NCI-H1694 treated with DMSO at 0.1 percent for 48 hours (cell line): ENCODE measurements at places on chromosomes 12 and 14.
A peak's percentile ranks its signal among the peaks of the same experiment; 100 is the strongest.

- no peak for DNase-seq
Observed at GRCh38 chr12:117872546-117873169, 96.1 kb downstream of the KSR2 start.

DNA sequence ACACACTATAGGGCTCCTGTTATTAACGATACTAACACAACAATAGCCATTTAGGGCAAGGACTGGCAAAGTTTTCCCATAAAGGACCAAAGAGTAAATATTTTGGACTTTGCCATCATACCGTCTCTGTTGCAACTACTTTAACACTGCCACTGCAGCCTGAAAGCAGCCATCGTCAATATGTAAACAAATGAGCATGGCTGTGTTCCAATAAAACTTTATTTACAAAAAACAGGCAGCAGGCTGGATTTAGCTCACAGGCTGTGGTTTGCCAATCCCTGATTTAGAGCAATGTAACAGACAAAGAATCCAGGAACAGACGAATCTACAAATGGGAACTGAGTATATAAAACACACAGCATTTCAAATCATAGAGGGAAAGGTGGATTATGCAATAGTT is 84.1 kb downstream of the FRMD6 start:
- DNase-seq = no peak

DNA sequence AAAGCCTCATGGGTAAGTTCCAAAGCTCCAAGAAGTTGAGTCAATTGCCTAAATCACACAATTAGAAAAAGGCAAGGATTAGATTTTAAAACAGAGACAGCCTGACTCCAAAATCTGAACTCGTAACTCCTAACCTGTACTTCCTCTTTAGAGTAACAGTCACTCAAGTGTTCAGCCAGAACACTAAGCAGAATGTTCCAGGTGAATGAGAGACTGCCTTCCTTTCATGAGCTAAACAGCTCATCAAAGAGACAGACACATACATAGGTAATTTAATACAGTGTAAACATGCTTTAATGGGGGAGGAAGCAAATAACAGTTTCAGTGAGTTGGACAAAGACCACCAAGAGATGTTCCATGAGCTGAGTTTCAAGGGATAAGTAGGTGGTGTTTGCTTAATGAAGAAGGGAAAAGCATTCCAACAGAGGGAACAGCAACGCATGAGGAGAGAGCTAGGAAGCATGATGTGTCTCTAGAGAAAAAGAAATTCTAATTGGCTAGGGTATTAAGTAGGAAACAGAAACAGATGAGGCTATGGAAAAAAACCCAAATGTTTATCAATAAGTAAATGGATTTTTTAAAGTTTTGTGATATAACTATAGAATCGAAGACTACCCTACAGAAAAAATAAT is 403.9 kb downstream of the MED13L start:
- DNase-seq = no peak

DNA sequence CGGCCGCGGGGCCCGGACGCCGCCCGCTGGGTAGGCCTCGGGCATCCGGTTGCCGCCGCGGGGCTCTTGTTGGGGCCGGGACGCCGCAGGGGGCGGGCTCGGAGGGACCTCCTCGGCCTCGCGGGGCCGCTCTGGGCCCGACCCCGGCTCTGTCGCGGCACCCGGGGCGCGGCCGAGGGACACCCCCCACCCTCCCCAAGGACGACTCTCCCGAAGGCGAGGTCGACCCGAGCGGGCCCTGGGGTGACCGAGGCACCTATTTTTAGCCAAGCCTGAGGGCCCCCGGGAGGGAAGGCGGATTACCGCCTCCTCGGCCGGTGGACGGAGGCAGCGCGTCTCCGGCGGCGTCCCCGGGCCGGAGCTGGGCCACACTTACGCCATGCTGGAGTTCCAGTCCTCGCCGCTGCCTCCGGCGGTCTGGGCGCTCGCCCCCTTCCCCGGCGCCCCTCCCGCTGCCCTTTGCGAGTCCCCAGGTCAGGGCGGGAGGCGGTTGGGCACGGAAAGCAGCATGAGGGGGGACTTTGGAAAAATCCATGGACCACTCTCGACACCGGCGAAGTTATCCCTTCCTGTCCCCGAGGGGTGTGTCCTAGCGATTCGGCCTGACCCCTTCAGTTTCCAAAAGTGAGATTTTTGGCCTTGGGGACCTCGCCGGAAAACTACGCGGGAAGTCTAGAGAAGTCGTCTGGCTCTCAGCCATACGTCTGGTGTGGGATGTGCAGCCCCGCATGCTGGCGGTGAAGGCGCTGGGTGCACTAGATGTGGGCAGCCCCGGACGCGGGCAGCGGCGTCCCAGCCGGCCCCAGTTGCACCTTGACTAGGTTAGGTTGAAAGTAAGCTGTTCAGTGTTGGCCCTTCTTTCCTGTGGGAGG is 699 bp downstream of the KTN1 start:
- no peak for DNase-seq

DNA sequence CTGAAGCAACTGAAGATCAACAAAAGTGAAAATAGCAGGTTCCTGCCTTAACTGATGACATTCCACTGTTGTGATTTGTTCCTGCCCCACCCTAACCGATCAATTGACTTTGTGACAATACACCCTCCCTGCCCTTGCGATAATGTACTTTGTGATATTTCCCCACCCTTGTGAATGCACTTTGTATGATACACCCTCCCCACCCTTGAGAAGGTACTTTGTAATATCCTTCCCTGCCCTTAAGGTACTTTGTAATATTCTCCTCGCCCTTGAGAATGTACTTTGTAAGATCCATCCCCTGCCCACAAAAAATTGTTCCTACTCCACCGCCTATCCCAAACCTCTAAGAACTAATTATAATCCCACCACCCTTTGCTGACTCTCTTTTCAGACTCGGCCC is 41.4 kb downstream of the BCAT1 start:
- DNase-seq = no peak

- DNase-seq = no peak
Observed at GRCh38 chr14:80223696-80224465, 12.6 kb upstream of the DIO2 start.

DNA sequence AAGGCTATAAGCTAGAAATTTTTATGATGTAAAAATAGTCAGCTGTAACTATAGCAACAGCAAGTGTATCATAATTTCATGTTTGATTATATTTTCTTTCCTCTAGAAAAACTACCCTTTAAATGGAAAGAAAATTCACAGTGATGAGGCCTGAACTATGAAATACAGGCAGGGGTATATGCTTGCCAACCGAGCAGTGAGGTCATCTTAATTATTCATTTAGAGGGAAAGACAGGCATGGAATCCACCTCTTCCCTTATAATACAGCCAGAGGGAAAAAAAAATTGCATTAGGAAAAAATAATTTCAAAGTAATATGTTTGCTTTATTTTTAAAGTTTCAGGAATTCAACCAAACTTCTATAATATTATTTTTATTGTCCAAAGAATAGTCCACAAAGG is 139.8 kb downstream of the EPS8 start:
- no peak for DNase-seq

DNA sequence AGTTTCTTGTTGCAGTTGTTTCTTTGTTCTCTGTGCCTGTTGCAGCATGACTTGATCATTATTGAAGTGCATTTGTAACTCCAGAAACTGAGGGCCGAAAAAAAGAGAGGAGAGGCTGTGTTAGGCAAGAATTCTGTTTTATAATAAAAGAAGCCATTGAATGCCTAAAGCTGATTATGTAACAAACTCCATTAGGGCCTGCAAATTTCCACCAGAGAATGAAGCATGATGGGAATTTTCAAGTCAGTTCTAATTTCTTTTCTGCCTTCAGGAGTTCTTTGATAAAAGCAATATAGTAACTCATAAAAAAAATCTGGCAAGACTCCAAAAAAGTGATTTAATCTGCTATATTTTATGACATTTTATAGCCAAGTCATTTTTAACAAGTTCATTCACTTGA is 156.7 kb upstream of the RASSF8 start:
- DNase-seq = no peak

GRCh38 chr14:23021434-23021833 is 11.5 kb upstream of the C14orf93 start:
- DNase-seq = no peak

DNA sequence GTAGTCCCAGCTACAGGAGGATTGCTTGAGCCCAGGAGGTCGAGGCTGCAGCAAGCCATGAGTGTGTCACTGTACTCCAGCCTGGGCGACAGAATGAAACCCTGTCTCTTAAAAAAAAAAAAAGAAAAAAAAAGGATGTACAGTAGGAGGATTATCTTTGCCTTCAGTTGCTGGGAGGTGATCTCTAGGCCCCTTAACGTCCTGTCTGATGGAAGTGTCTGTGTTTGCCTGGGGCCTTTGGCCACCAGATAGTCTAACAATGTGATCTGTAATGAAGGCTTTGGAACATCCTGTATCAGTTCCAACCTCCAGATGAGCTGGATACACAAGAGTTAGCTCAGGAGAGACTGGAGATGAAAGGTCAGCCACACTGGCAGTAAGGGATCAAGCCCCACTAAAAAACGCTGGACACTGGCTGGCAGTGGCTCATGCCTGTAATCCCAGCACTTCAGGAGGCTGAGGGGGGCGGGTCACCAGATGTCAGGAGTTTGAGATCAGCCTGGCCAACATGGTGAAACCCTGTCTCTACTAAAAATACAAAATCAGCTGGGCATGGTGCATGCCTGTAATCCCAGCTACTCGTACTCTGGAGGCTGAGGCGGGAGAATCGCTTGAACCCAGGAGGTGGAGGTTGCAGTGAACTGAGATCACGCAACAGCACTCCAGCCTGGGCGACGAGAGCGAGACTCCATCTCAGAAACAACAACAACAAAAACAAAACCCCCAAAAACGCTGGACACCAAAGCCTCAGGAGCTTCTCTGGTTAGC is 19.0 kb upstream of the HNF1A start:
- no peak for DNase-seq

- no peak for DNase-seq
Observed at GRCh38 chr14:91059576-91060350, 678 bp downstream of the RPS6KA5 start.

DNA sequence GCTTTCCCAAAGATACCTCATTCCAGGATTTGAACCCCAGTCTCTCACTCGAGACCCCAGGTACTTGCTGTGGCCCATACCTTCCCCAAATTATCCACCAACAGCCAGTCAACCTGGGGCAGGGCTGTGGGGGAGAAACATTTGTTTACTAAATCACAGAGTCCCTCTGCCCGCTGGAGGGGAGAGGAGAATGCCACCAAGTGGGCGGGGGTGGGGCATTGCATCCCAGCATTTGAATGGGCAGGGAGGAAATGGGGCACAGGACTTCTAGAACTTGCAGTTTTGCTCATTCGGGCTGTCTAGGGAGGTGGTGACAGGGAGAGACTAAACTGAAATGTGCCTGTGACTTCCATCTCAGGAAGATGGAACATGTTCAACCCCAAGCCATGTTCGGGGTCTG is 10.9 kb upstream of the SERPINA9 start:
- DNase-seq = no peak

- no peak for DNase-seq
Observed at GRCh38 chr12:47648056-47648579, 57.7 kb downstream of the RPAP3 start.

GRCh38 chr12:102459314-102459713 is 21.0 kb downstream of the IGF1 start:
- DNase-seq = no peak

- DNase-seq = no peak
Observed at GRCh38 chr14:86243158-86243557, 713.2 kb downstream of the FLRT2 start.

DNA sequence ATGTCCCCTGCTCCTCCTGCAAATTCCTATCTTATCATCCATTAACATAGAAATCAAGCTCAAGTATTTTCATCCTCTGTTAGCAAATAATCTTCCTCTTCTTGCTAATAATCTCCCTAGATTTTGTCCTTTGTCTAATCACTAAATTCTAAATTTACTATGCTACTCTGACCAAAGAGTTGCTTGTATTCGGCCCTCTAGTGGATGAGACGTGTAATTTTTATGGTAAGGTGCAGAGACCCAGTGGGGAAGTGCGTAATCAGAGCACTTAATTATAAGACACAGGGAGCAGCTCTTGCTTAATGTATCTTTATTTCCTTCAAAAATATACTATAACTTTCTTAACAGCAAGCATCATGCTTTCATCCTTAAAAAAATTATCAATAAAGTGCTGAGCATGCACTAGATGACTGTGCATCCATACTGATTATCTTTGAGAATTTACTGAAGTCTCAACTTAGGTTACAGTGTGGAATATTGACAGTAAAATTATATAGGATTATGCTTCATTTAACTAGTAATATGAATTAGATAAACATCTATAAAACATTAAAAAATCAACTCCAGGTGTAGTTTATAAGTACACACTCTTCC is 212.6 kb downstream of the SLC16A7 start:
- peak; percentile 13 for DNase-seq

GRCh38 chr14:23930742-23931141 is 22.8 kb upstream of the DHRS4 start:
- no peak for DNase-seq

- DNase-seq = peak; percentile 89
Observed at GRCh38 chr14:28779456-28779855, 12.9 kb downstream of the FOXG1 start.

DNA sequence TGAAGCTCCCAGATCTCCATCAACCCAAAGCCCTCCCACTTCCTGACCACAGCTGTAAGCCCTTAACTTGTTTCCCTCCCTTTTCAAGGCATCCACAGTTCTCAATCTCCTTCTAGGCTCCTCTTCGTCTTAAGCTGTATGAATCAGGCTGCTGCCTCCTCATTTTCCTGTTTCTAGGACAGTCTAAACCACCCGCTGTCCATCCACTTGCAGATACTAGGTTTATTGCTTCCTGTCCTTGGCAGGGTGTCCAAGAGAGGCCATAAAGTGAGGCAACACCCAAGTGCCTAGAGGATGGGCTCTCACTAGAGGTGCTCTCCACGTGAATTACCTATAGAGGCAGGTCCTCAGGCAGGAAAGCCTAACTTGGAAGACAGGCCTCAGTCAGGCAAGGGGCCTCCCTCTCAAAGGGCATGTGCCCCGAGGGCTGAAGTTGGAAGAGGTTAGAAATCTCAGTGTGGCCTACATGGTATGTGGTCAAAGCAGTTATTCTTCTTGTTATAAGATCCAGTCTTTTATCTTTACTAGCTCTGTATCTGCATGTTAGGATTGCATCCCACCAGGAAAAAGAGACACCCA is 8.8 kb upstream of the TMEM106C start:
- DNase-seq = no peak

DNA sequence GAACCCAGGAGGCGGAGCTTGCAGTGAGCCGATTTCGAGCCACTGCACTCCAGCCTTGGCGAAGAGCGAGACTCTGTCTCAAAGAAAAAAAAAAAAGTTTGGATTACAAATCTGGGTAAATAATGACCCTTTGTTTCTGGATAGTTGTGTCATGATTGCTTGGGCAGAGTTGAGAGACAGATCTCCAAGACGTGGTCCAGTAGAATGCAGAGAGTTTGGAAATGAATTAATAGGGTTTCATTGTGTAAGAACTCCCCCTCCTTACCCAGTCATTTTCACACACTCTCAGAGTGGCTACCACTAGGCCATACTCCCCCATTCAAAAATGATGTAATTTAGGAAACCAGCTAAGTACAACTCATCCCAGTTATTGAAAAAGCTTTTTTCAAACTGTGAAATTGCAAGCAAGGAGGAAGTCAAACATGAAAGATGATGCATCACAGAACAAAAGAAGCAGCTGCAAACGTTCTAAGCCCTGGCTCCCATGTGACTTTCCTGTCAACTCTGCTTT is 1331.9 kb downstream of the AACS start:
- no peak for DNase-seq

GRCh38 chr12:30219047-30219446 is 435.3 kb upstream of the TMTC1 start:
- DNase-seq = no peak

GRCh38 chr12:59559696-59560095 is 36.1 kb upstream of the SLC16A7 start:
- no peak for DNase-seq

- no peak for DNase-seq
Observed at GRCh38 chr14:84409435-84409834, 1120.5 kb upstream of the FLRT2 start.
